BJ (cell line): ENCODE measurements at places on chromosomes 2 and 18.

- no peak for DNase-seq
These were observed 1116.2 kb downstream of the SUCLG1 start for GRCh38 chr2:83342860-83343329.

DNA sequence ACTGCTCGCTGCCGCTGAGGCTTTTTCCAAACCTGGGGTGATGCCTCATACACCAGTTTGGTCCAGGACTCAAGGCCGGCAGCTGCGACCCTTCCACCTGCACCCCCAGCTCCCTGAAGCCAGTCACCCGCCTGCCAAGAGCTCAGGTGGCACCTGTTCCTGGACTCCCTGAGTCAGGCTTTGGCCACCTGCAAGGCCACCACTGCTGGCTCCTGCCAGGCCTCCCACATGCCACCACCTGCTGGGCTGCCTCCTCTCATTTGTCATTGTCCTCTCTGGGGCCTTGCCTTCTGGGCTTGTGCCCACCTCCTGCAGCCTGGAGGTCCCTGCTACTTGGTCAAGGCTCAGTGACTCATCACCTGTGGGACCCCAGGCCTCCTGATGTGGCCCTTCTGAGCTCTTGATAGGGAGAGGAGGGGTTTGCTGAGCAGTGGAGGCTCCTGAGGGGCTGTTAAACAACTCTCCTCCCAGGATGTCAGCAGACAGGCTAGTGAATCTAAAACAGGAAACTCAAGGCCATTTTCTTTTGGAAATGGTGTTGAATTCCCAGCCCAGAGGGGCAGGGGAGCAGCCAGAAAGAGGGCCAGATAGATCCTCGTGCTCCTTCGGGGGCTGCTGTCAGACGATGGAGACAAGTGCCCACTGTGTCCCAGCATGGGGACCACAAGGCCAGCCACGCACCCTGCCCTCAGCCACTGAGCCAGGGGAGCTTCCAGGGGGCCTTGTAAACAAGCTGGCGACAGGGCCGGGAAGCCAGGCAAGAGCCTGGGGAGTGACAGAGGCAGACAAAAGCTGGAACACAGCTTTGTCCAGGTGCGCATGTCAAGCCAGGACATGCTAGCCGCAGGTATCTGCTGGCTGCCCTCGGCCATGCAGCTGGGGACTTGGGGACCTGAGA is 416.8 kb downstream of the LRATD1 start:
- DNase-seq: no peak

- DNase-seq: no peak
These were observed 11.4 kb downstream of the DNAJB2 start for GRCh38 chr2:219290381-219291171.

DNA sequence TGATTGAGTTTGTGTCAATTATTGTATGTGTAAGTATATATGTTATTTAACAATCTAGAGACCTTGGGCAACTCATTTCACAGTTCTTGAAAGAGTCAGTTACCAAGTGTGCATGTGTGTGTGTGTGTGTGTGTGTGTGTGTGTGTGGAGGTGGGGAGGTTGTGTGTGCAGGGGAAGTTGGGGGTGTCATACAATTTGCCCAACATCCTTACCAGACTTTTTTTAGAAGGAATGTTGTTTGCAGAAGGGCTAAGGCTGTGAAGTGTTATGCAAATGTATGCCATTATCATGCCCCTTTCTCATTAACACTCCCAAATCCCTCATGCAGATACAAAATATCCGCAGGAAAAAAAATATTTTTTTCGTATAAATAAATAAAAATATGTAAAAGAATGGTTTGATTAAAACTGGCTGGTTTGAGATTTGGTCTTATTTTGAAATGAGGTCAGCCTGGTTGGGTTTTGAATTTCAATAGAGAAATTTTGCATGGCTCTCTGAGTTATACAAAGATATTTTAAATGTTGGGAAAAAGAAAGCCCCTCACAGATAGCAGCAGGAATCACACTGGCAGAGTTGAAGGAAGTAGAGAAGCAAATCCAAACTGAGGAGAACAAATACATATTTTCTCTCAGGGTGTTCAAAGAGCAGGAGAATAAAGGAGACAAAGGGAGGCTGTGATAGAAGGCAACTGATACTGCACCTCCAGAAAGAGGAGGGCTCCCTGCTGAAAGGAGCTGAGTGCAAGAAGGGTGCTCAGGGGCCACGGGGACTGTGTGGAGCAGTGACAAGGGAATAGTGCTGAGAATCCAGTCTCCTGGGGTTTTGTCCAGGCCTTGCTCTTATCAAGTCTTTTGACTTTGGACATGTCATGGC is 1365.5 kb upstream of the CELF4 start:
- DNase-seq: no peak
